MV-4-11 (cell line): ENCODE measurements at places on chromosomes 6 and 20.

DNA sequence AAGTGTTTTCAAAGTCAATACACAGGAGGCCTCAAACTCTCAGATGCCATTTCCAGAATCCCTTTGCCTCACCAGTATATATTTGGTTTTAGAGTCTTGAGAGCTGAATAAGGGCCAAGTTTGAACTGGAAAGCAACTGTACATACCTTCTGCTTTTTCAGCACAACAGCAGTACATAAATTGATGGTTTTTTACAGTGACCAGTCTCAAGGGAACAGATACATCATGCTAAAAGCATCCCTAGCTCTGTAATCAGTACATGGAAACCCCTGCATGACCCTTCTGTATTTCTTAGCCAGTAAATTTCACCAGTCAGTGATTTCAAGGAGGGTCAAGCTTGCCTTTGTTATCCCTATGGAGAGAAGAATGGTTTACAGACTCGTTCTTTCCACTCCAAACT is 40.6 kb upstream of the ECHDC1 start:
- DNase-seq: no peak

- peak; percentile 17 for DNase-seq
Measured at GRCh38 chr20:32902456-32903420, 44.0 kb downstream of the EFCAB8 start.

GRCh38 chr6:117540670-117541069 is 58.2 kb downstream of the DCBLD1 start:
- no peak for DNase-seq

- DNase-seq: no peak
Measured at GRCh38 chr6:49550492-49551077, at the start of gene C6orf141. TSS of gene C6orf141 (plus strand) at chr6:49550668. CDS start at chr6:49550793, 125 bp downstream.

GRCh38 chr6:147063469-147064031 is 140.7 kb upstream of the STXBP5 start:
- no peak for DNase-seq

- DNase-seq: no peak
Measured at GRCh38 chr6:37942606-37943376, 123.3 kb downstream of the ZFAND3 start.

DNA sequence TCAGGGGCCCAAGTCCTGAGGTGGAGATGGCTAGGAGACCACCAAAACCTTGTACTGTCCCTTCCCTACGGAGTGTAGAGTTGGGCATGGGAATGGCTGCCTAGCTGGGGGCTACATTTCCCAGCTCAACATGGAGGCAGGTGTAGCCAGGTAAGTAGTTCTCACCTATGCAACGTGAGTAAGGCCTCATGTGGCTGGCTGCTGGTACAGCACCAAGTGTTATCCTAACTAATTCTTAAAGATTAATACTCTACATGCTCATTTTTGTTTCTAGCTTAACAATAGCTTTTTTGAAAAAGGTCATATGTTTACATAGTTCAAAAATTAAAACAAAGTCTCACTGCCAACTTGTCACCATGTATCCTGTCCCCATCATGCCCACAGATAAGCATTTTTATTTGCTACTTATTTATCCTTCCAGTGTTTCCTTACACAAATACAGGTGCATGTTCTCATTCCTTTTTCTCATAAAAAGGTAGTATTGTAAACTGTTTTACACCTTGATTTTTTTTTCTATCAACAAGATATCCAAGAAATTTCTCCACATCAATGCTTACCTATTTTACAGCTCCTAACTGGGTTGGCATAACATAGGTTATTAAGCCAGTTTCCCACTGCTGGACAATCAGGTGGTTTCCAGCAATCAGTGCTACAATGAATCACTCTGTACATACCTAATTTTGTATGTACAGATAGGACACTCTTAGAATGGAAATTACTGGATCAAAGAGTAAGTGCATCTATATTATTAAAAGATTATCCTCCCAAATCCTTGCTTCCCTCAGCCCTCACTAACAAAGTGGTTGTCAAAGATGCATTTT is 25.5 kb downstream of the ABHD12 start:
- DNase-seq: no peak
